ENCODE measurements at places on chromosomes 12 and 14.
A peak's percentile ranks its signal among the peaks of the same experiment; 100 is the strongest.

DNA sequence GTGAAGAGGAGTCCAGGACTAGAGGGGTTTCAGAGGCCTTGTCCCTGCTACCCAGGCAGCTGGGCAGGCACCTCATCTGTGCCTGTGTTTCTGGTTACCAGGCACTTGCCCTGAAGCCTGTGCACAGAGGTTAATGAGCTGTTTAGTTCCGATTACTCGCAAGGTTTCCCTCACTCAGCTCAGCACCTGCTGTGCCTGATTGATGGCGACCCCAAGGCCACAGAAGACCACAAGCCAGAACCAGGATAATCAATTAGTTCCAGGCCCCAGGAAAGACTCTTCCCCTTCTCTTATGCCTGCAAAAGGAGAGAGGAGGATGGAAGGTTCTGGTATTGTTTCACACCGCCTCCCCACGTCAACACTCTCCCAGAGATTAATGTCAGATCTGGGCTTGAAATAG is 88.8 kb upstream of the NOS1 start:
- DNase-seq, result no peak

DNA sequence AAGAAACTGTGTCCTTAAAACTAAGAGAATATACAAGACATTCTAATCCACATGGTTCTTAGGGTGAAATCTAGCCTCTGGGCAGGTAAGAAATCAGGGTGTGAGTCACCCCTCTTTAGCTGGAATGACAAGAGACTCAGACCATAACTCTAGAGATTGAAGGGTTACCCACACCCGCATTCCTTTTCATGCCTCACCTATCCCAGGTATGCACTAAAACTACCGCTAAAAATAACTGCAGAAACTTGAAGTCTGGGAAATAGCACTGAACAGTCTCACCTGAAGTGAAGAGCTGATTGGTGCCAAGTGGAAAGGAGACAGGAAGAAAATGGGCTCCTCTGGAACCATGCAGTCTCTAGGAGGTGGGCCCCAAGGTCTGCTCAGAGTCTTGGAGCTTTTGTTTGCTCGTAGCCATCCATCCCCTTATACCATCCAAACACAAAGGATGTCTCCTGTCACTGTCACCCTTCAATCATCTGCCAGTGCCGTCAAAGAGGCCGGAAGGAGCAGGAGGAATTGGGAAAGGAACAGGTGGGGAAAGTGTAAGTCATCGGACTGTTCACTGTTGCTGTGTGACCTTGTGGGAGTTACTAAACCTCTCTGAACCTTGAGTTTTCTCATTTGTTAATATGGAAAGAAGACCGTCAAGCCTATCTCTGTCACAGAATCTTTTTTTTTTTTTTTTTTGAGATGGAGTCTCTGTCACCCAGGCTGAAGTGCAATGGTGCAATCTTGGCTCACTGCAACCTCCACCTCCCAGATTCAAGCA is 22.4 kb downstream of the DDX47 start:
- DNase-seq, result peak; percentile 95

- DNase-seq, result peak; percentile 50
Observed at GRCh38 chr12:52310622-52311284, 10.4 kb downstream of the KRT83 start.

- DNase-seq, result peak; percentile 52
Observed at GRCh38 chr14:103846543-103847450, 578 bp downstream of the PPP1R13B start.

GRCh38 chr14:69625299-69626131 is 14.1 kb downstream of the SUSD6 start:
- DNase-seq, result peak; percentile 69

DNA sequence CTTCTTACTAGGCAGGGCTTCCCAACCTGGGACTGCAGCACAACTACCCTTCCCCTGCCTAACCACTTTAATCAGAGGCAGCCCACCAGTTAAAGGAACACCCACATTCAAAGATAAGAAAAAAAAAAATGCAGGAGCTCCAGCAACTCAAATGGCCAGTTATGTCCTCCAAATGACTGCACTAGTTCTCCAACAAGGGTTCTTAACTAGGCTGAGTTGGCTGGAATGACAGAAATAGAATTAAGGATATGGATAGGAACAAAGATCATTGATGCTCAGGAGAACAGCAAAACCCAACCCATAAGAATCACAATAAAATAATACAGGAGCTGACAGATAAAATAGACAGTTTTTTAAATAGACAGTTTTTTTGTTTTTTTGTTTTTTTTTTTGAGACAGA is 154.2 kb downstream of the PLCZ1 start:
- no peak for DNase-seq

DNA sequence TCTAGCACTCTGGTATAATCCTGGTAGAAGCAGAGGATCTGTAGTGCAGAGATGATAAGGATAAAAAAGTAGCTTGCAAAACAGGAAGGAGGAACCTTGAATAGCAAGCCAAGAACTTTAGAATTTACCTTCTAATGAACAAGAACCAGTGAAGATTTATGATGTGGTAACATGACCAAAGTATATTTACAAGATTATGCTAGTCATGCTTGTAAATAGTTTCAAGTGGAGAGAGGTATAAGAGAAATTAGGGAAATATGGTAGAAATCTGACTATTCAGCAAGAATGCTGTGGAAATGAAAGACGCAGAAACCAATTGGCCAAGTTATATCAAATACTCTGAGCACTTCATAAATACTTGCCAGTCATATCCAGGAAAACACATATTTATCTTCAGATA is 47.8 kb downstream of the ERGIC2 start:
- DNase-seq, result no peak

DNA sequence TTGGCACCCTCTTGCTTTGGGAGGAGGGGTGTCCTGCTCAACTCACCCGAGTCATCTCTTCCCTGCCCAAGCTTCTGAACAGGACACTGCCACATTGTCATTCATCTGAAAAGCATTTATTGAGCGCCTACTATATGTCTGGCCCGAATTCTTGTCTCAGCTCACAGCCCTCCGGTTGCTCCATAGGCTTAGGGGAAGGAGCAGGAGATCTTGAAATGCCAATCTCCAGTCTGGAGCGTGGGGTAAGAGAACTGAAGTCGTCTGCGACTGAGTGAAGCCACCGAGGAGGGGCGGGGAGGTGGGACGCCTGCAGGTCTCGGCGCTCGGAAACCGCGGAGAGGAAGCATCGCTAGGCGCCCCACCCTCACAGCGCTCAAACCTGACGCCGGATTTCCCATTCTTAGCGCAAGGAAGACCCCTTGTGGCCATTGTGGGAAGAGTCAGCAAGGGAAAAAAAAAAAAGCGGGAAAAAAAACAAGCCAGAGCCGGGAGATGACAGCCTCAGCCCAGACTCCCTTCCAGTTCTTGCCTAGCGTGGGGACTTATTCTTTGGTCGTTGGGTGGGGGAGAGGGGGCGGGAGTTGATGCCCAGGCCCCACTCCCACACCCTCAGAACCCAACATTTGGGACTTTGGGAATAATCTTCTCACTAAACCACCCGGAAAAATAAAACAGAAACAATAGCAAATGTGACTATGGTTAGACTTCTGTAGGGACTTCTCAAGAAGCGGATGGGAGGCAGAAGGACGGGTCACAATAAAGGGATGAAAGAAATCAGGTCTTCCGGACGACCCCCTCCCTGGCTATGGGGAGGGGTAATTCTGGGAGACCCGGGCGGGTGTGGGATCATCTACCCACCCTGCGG is 28.2 kb upstream of the SMUG1 start:
- peak; percentile 85 for DNase-seq

GRCh38 chr12:106801167-106801708 is 26.8 kb downstream of the RIC8B start:
- no peak for DNase-seq

DNA sequence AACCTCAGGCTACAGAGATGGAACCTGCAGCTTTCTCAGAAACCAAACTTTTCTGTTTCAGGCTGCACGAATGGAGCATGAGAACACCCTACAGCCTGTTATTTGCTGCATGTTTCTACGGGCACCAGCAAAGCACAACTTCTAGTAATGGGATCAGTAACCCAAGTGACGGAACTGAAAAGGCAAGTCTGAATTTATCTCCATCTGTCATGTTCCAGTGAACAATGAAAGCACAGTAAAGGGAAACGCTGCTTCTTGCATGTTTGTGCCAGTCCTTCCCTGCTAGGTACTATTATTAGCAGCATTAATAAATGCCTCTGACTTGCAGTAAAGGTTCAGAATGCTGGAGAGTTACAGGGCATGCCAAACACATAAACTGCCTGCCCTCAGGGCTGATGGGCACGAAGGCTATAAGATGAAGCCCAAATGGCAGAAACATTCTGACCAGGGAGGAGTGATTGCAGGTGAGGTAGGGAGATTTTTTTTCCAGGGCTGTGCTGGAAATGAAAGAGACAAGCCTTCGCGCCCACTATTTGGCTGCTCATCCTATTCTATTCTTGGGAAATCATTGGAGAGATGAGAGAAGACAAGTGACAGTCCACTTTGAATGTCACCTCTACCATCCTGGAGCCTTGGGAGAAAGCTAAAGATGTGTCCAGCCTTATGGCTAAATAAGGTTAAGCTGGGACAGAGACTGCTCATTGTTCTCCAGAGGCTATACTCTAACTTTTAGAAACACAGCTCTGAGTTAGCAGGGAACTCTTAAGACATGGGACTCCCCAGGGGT is 100.4 kb upstream of the PLXNC1 start:
- DNase-seq, result no peak

DNA sequence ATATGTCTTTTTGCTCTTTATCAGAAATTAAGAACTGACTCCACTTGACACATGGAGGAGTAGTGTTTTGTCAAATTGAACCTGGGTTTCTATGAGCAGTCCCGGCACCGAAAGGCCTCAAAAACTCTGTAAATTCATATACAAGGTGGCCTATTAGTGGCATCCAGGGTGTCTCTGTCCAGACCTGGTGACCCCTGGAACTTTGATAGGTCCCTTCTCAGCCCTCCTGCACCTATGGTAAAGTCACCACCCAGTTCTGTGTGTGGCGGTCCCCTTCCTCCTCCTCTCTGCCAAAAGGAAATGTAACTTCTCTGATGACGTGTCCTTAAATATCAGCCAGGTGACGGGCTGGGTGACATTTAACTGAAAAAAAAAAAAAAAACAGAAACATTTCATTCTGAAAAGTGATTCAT is 204.0 kb upstream of the FOXN3 start:
- DNase-seq, result no peak

GRCh38 chr12:100168562-100168961 is 25.9 kb upstream of the BLTP3B start:
- no peak for DNase-seq

GRCh38 chr12:128163086-128163485 is 103.9 kb upstream of the TMEM132C start:
- DNase-seq, result no peak

DNA sequence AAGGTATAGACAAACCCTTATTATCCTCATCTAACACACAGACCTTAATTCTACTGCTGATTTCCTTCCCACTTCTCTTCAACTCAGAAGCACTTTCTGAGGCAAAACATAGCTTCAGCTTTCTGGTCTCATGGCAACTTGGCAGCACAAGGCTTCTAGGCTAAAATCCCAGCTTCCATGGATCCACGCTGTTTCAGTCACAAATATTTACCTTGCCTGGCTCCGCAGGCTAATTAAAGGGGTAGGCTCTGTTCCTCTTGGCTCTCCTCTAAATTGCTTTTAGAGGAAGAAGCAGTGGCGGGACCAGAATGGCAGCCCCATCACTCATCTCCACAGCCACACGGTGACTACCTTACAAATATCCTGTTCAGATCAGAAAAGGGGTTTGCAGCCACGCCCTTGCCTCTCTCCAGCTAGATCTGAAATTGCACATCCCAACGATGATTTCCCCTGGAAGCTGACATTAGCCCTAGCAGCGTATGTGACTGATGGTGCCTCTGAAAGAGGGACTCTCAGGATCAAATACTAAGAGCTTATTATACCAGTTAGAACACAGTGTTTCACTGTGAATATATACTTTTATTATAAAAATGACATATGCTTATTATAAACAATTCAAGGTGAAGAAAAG is 221.5 kb upstream of the NUDT4 start:
- DNase-seq, result no peak

DNA sequence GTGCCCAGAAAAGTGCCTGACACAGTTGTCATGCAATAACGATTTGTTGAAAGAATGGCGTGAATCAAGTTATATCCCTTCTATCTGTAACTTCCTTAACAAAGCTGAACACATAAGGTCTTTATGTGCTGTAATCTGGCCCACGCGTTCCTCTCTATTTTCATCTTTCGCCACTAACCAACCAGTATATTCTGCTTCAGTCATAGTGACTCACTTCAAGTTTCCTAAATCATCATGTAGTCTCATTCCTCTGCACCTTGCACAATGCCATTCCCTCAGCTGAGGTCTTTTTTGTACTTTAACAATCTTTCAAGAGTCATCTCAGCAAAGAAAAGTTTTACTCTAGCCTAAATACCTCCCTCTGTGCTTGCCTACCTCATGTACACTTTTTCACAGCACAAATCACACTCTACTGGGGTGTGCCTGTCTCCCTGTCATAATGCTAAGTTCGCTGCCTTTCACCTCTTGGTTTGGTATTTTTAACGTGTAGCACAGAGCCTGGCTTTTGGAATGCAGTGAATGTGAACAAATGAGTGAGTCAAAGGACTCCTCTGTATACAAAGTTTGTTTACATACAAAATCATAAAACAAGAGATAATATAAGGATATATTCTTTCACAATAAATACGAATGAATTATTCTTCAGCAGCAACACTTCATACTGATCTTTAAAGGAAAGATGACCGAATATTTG is 2.9 kb upstream of the CMAS start:
- DNase-seq, result no peak

DNA sequence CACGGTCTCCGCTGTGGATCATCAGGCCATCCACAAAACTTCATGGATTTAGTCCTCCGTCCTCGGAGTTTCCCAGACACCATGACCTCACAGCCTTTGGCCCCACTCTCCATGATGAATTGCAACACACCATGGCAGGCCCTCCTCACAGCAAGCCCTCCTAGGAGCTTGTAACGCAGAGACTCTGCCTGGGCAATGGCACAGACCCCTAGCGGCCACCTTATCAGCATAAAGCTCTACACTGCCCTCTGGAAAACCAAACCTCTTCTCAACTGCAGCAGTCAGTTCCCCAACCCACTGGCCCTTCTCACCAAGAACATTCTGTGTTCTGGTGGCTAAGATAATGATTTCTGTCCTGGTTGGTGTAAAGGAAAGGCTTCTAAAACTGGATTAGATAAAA is 238.4 kb upstream of the USP15 start:
- no peak for DNase-seq

- no peak for DNase-seq
Observed at GRCh38 chr14:64878837-64879634, 671 bp downstream of the SPTB start.
